Aorta (tissue), 5 donors: ENCODE measurements at places on chromosomes 1 and 21. TPM values are rescaled to one million over a fixed set of nuclear protein-coding genes. Genes with fewer than 3 reads are reported as not detected.
A peak's percentile ranks its signal among the peaks of the same experiment; 100 is the strongest.

- H3K27ac ChIP-seq = no peak overlapping the region
- no peaks in the 10 kb centered on the region for H3K27me3 ChIP-seq
- no peaks in the 10 kb centered on the region for H3K4me1 ChIP-seq
- no peak overlapping the region for H3K4me3 ChIP-seq
Measured at GRCh38 chr1:200400556-200400955, 9.3 kb downstream of the ZNF281 start.

GRCh38 chr1:58584082-58584895 lies 7.2 kb upstream of the TACSTD2 start:
- H3K36me3 ChIP-seq = no peaks in the 10 kb centered on the region
- H3K27me3 ChIP-seq = no peaks in the 10 kb centered on the region
- peaks cover 5% of the 10 kb centered on the region for H3K4me1 ChIP-seq
- H3K27ac ChIP-seq = peak overlapping the region; percentile 96
- H3K4me3 ChIP-seq = no peak overlapping the region

- no peak for DNase-seq
- no peaks in the 10 kb centered on the region for H3K4me1 ChIP-seq
- H3K36me3 ChIP-seq = no peaks in the 10 kb centered on the region
- no peaks in the 10 kb centered on the region for H3K27me3 ChIP-seq
- H3K27ac ChIP-seq = no peak overlapping the region
Measured at GRCh38 chr1:42841010-42841409, 5.4 kb upstream of the ZNF691 start.

GRCh38 chr1:73673971-73674370 lies 524.0 kb downstream of the LRRIQ3 start:
- H3K36me3 ChIP-seq = no peaks in the 10 kb centered on the region
- no peak overlapping the region for H3K4me3 ChIP-seq
- no peaks in the 10 kb centered on the region for H3K4me1 ChIP-seq
- no peak for DNase-seq
- no peaks in the 10 kb centered on the region for H3K27me3 ChIP-seq
- no peak overlapping the region for H3K27ac ChIP-seq

- H3K4me3 ChIP-seq = no peak overlapping the region
- DNase-seq = no peak
- no peaks in the 10 kb centered on the region for H3K4me1 ChIP-seq
- no peaks in the 10 kb centered on the region for H3K36me3 ChIP-seq
- H3K27ac ChIP-seq = no peak overlapping the region
- no peaks in the 10 kb centered on the region for H3K27me3 ChIP-seq
Measured at GRCh38 chr1:219666242-219666641, 53.3 kb upstream of the ZC3H11B start.

- H3K4me3 ChIP-seq = no peak overlapping the region
- no peaks in the 10 kb centered on the region for H3K27me3 ChIP-seq
- no peaks in the 10 kb centered on the region for H3K4me1 ChIP-seq
- no peak overlapping the region for H3K27ac ChIP-seq
Measured at GRCh38 chr1:245306628-245307410, 152.0 kb downstream of the KIF26B start.

GRCh38 chr1:27594564-27595510 lies 9.1 kb downstream of the AHDC1 start:
- H3K4me3 ChIP-seq = no peak overlapping the region
- no peaks in the 10 kb centered on the region for H3K36me3 ChIP-seq
- no peaks in the 10 kb centered on the region for H3K4me1 ChIP-seq
- H3K27ac ChIP-seq = no peak overlapping the region
- no peaks in the 10 kb centered on the region for H3K27me3 ChIP-seq

GRCh38 chr21:21688889-21689288 lies 690.7 kb downstream of the NCAM2 start:
- no peaks in the 10 kb centered on the region for H3K4me1 ChIP-seq
- H3K4me3 ChIP-seq = no peak overlapping the region
- H3K27me3 ChIP-seq = no peaks in the 10 kb centered on the region
- no peaks in the 10 kb centered on the region for H3K36me3 ChIP-seq
- no peak for DNase-seq

GRCh38 chr1:205505076-205505729 lies 734 bp downstream of the CDK18 start:
- H3K36me3 ChIP-seq = no peaks in the 10 kb centered on the region
- no peaks in the 10 kb centered on the region for H3K4me1 ChIP-seq
- H3K27ac ChIP-seq = peak overlapping the region; percentile 25
- peak overlapping the region; percentile 38 for H3K4me3 ChIP-seq

- H3K27me3 ChIP-seq = no peaks in the 10 kb centered on the region
- H3K27ac ChIP-seq = no peak overlapping the region
- DNase-seq = no peak
- H3K4me3 ChIP-seq = no peak overlapping the region
- no peaks in the 10 kb centered on the region for H3K36me3 ChIP-seq
Measured at GRCh38 chr1:236079703-236080102, 14.8 kb upstream of the NID1 start.

GRCh38 chr1:171116676-171117075 lies 26.0 kb downstream of the FMO3 start:
- no peak overlapping the region for H3K27ac ChIP-seq
- H3K36me3 ChIP-seq = no peaks in the 10 kb centered on the region
- no peaks in the 10 kb centered on the region for H3K27me3 ChIP-seq
- no peak overlapping the region for H3K4me3 ChIP-seq
- H3K4me1 ChIP-seq = peaks cover 8% of the 10 kb centered on the region

DNA sequence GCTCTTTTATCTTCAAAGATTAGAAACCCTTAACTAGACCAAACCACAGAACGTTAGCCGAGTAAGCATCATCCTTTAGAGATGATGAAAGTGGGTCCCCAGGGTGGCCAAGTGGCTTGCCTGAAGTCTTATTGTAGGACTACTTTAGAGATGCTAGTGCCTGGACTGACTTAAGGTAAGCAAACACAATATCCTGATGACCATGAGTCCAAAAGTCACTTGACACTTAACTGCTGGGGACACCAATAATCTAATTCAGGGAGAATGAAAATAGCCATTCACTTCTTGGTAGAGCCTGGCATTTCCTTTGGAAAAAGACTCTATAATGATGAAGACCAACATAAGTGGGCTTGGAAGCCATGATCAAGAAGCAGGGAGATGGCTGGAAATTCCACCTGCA lies 225.3 kb upstream of the IRF2BP2 start:
- no peaks in the 10 kb centered on the region for H3K36me3 ChIP-seq
- H3K27ac ChIP-seq = no peak overlapping the region
- DNase-seq = no peak
- no peaks in the 10 kb centered on the region for H3K27me3 ChIP-seq
- no peak overlapping the region for H3K4me3 ChIP-seq
- H3K4me1 ChIP-seq = no peaks in the 10 kb centered on the region

DNA sequence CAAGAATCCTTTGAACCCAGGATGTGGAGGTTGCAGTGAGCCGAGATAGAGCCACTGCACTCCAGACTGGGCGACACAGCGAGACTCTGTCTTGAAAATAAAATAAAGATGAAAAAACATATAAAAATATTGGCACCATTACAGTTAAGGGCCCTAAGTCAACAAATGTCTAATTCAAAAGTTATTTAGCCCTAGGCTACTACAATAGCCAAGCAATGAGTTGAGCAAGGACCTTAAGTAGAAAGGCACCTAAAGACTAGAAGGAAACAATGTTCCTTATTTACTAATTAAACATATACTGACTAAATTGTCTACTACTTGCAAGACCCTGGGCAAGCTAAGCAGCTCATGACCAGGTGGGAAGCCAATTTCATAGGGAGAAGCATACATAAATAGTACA lies 4.1 kb downstream of the PIK3R3 start:
- no peaks in the 10 kb centered on the region for H3K36me3 ChIP-seq
- H3K27ac ChIP-seq = no peak overlapping the region
- H3K4me3 ChIP-seq = no peak overlapping the region
- DNase-seq = no peak
- no peaks in the 10 kb centered on the region for H3K4me1 ChIP-seq

- no peak overlapping the region for H3K27ac ChIP-seq
- DNase-seq = no peak
- no peaks in the 10 kb centered on the region for H3K36me3 ChIP-seq
- H3K27me3 ChIP-seq = no peaks in the 10 kb centered on the region
- no peaks in the 10 kb centered on the region for H3K4me1 ChIP-seq
Measured at GRCh38 chr1:163512349-163512989, 190.7 kb downstream of the NUF2 start.

DNA sequence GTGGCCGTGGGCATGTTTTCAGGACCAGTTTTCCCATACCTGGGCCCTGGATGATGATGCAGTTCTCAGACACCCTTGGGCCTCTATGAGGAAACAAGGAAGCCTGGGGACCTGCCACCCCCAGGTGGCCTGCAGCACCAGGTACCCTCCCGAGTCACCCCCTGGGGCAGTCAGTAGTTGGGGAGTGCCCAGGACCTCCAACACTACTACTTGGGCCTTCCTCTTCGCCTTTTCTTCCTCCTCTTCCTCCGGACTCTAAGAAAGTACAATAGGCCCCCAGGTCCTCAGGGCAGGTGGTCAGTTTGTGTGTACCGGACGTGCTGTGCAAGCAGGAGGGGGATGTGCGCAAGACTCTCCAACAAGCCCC lies 11.9 kb upstream of the SRARP start:
- DNase-seq = no peak
- no peaks in the 10 kb centered on the region for H3K27me3 ChIP-seq
- no peaks in the 10 kb centered on the region for H3K4me1 ChIP-seq
- H3K27ac ChIP-seq = no peak overlapping the region

DNA sequence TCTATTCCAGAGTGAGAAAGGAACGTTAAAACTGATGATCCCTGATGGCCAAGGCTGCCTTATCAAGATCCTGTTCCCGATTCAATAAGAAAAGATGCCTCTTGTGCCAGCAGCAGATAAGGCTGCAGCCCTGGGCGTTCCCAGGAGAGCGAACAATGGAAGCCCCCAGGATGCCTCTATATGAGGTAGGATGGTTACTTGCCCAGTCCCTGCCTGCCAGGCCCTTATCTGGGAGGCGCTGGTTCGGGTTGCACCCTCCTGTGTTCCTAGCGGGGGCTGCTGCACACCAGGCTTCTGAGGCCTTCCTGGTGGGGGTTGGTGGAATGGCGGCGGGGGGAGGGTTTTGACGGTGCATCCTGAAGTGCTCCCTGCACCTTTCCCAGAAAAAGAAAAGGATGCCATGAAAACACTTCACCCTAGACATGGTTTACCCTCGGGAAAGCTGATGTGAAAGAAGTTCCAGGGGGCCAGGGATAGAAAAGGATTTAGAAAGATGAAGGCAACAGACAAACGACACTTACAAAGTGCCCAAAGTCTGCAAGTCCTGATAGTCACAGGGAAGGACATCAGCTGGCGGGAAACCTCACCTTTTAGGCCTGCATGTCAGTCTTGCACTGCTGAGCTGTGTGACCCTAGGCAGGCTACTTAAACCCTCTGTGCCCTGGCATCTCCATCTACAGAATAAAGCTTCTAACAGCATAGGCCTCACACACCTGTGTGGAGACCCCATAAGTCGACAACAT lies 100.3 kb downstream of the KCNJ15 start:
- H3K4me1 ChIP-seq = no peaks in the 10 kb centered on the region
- no peaks in the 10 kb centered on the region for H3K27me3 ChIP-seq
- no peak for DNase-seq
- no peak overlapping the region for H3K4me3 ChIP-seq
- H3K27ac ChIP-seq = no peak overlapping the region

DNA sequence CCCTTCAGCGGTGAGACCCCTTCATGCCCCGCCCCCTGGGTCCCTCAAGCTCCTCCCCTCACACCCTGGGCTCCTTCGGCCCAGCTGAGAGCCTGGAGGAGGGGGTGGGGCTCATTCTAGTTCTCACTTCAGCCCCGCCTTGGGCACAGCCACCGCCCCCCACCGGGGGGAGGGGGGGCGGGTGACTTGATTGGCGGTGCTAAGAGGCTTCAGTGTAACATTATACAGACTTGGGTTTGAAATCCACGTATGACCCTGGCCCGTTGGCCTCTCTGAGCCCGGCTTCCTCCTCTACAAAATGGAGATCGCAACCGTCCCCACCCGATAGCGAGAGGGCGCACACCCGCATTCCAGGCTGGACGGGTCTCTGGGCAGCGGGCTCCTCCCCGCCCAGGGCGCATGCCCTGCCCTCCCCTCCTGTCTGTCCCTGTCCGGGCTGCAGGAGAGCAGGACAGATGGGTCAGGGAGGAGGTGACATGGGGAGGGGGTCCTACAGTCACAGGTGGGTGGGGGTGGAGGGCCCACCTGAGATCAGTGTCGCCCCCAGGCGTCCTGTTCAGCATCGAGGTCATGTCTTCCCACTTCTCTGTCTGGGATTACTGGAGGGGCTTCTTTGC lies 5.1 kb downstream of the CLCNKB start:
- no peak for DNase-seq
- H3K27ac ChIP-seq = no peak overlapping the region
- no peak overlapping the region for H3K4me3 ChIP-seq
- no peaks in the 10 kb centered on the region for H3K27me3 ChIP-seq

- H3K27ac ChIP-seq = no peak overlapping the region
- DNase-seq = no peak
- no peaks in the 10 kb centered on the region for H3K36me3 ChIP-seq
- H3K4me3 ChIP-seq = no peak overlapping the region
Measured at GRCh38 chr1:232904566-232904965, 45.8 kb upstream of the NTPCR start.

Gene ATF3
- 265 TPM for total RNA-seq

Gene GNAT2
- not detected for total RNA-seq

Gene GTF2B
- total RNA-seq = 20.9 TPM

Gene FHAD1
- 2.7 TPM for total RNA-seq

Gene PAPPA2
- total RNA-seq = 3.5 TPM

Gene ANGPTL1
- total RNA-seq = 60.4 TPM

Gene LCE1E
- not detected for total RNA-seq
